ENCODE measurements at places on chromosomes 5 and 9. TPM values are rescaled to one million over a fixed set of nuclear protein-coding genes. Genes with fewer than 3 reads are reported as not detected.

TRIO gene
- polyA plus RNA-seq: 122 TPM

ZNF474 gene
- 0.64 TPM for polyA plus RNA-seq

C9orf40 gene
- 7.0 TPM for polyA plus RNA-seq

GRCh38 chr5:65967288-65968066 lies 41.1 kb downstream of the ERBIN start:
- DNase-seq: no peak

GRCh38 chr9:136756134-136756438 lies 2.0 kb downstream of the LCN8 start:
- DNase-seq: no peak

DNA sequence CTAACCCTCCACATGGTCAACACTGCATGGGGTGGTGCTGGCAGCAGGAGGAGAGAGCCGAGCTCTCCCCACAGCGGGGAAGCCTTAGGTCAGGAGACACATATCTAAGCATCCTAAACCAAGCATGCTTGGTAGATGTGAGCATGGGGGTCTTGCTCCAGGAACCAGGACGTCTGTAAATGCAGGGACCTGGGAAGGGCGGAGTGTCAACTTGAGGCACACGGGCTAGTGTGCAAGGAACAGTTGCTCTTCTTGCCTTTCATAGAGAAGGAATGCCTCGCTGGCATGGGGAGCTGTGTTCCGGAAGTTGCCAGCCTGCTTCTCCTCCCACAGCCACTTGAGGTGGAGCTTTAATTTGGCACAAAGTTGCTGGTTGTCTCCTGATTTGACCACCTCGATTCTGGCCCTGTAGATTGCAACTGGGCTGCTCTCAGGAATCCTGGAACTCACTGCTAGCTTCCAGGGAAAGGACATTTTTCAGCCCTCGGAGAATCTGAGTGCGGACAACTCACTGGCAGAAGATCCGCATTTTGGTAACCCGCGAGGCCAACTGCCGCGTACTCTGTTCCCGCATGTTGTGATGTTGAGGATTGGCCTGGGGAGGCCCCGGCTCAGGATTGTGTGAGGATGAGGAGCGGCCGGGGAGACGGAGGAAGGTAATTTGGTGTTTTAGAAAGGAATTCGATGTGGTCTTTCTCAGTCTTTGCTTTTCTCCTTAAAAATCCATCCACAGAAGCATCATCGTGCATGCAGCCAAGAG lies 370.3 kb upstream of the IRX1 start:
- no peak for DNase-seq

GRCh38 chr9:6234014-6234413 lies 18.4 kb downstream of the IL33 start:
- DNase-seq: no peak

DNA sequence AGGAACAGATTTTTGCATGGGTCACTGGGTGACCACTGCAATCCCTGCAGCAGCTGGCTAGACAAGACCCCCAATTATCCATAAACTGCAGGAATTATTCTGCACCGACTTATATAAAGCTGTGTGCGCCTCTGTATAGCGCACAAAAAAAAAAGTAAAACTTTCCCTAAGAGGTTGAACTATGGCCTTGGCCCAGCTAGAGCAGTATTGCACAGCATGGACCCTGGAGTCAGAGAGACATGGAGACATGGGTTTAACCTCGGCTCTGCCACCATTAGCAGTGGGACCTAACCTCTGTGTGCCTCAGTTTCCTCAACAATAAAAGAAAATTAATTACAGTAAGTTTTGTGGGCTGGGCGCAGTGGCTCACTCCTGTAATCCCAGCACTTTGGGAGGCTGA lies 17.1 kb upstream of the GRPEL2 start:
- DNase-seq: no peak

GRCh38 chr5:102921341-102922044 lies 166.4 kb downstream of the PAM start:
- no peak for DNase-seq

ARL10 gene
- 16.7 TPM for polyA plus RNA-seq

DNA sequence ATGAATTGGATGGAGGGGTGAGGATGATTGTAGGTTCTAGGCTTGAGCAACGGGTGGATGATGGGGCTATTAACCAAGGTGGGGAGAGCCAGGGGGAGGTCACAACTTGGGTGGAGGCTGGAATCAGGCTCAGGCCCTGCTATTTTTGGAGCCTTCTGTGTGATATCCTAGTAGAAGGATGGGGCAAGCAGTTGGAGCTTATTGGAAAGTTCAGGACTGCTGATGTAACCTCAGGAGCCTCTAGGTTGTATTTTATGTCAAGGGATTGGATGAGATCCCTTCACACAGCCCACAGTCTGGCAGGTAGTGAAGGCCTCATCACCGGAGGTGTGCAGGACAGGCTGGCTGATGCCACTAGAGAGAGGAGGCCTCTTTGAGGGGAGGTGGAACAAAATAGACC lies 11.2 kb upstream of the RPS14 start:
- DNase-seq: no peak

GRCh38 chr9:2536511-2536910 lies 85.1 kb upstream of the VLDLR start:
- no peak for DNase-seq

DNA sequence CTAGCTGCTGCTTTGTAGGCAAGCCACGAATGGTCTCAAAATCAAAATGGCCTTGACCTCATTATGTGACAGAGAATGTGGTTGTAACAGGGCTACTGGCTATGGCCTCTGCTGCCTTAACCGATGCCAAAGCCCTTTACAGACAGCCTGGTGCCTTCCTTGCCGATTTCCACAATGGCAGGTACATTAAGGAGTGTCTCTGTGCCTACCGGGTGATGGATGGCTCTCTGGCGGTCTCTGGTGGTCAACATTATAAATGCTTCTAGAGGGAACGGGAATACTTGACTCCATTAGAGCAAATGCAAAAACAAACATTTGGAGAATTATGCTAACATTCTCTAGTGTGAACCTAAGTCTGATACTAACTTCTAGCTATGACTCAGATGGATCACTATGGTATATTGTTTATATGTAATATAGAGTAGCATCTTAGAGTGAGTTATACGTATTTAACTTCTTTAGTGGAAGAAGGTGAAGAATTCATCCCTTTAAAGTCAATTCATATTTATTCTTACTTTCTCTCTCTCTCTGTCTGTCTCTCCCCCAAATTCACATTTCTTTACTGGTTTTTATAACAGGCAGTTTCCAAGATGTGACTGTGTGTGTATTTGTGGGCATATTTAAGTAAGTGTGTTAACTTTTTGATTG lies 52.5 kb downstream of the RPS23 start:
- peak; percentile 39 for DNase-seq

DNA sequence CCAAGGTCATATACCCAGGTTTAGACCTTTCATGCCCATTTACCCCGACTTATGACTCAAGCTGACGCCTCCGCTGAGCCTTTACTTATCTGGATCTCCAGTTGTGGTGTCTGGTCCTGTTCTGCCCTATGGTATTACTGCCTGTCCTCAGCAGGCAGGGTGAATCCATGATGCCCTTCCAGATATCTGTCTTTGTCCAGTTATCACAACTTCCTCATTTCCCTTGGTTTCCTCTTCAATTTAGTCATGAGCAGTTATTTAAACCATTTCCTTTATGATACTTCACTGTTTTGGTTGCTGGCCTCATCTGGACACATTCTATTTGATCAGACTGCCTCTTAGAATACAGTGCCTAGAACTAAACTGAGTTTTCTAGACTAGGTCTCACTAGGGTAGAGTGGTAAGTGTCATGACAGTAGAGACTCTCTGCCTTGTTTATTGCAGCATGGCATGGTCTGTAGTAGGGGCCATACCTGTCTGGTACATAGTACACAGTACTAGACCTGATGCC lies 93.3 kb downstream of the MELK start:
- no peak for DNase-seq

ZNF608 gene
- polyA plus RNA-seq: 69.2 TPM

SLC25A48 gene
- polyA plus RNA-seq: 2.8 TPM

- DNase-seq: no peak
These were observed 11.1 kb downstream of the VAV2 start for GRCh38 chr9:133980864-133981588.

ANKHD1 gene
- 151 TPM for polyA plus RNA-seq

GRCh38 chr9:120929229-120929791 lies 2.7 kb upstream of the TRAF1 start:
- no peak for DNase-seq

GRCh38 chr9:34408173-34408572 lies 31.5 kb upstream of the MYORG start:
- no peak for DNase-seq

DNA sequence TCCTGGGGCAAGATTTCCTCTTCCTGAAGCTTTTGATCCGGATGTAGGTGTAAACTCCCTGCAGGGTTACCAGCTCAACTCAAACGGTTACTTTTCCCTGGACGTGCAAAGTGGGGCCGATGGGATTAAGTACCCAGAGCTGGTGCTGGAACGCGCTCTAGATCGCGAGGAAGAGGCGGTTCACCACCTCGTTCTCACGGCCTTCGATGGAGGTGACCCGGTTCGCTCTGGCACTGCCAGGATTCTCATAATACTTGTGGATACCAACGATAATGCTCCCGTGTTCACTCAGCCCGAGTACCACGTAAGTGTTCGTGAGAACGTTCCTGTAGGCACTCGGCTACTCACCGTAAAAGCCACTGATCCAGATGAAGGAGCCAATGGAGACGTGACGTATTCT lies 820 bp downstream of the PCDHGA4 start:
- DNase-seq: no peak

DNA sequence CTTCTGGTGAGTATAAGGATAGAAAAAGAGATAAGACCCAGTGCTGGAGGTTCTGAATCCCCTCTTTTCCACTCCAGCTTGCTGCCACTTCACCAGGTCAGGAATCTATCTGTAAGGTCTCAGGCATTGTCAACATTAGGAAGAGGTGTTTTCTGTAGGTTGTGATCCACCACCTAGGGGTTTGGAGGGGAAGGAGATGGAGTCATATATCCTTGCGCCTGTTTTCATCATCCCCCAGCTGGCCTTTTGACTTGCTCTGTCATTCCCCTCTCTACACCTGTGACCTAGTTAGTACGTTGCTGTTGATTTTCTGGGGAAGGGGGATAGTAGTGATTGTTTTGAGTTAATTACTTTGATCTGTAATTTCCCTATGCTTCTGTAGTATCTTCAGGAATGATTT lies 20.5 kb downstream of the SPINK5 start:
- no peak for DNase-seq

- no peak for DNase-seq
These were observed 44.7 kb upstream of the NKD2 start for GRCh38 chr5:963673-964531.

GMCL2 gene
- polyA plus RNA-seq: 0.06 TPM

MEIKIN gene
- polyA plus RNA-seq: not detected

TRIM41 gene
- polyA plus RNA-seq: 41.6 TPM

GRCh38 chr5:140555747-140556312 lies 1.4 kb downstream of the SRA1 start:
- DNase-seq: no peak

DNA sequence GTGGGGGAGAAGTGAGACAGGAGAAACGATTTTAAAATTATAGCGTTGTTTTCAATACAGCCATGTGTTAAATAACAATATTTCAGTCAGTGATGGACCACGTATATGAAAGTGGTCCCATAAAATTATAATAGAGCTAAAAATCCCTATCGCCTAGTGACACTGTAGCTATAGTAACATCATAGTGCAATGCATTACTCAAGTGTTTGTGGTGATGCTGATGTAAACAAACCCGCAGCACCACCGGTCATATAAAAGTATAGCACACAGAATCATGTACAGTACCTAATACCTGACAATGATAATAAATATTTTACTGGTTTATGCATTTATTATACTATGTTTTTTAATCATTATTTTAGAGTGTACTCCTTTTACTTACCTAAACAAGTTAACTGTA lies 407.4 kb upstream of the SEMA6A start:
- DNase-seq: no peak

DNA sequence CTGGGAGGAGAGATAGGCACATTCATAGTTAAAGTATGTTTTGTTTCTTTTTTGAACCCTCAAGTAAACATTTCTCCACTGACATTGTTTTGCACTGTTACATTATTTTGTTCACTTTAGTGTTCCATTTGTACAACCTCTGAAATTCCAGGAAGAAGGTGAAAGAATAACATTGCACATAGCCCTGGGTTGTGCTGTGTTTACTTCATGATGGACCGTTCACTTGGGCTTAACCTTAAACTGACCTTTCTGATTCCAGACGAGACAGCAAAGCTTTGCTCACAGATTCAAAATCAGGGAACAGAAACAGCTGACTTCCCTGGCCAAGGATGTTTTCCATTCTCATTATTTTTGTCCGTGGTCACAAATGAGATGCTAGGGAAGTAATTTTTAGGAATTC lies 42.8 kb upstream of the GDNF start:
- no peak for DNase-seq

TAF11L12 gene
- polyA plus RNA-seq: not detected

- DNase-seq: no peak
These were observed 326.2 kb downstream of the PRR16 start for GRCh38 chr5:120790339-120790738.

DNA sequence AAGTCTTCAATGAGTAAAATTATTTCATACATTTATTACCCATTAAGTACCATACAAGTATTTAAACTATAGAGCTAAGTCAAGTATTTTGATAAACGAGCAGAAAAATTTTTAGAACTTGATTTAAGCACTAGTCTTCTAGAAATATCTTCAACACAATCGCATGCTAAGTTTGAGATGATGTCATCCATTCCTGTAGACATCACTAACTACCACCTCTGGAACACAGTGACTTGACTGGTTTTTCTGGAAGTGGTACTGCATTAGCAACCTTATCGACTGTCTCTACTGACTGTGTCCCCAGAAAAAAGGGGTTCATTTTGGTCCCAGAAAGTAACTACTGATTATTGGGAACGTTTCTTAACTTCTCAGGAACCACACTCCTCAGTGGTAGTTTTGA lies 69.0 kb downstream of the CDC14B start:
- DNase-seq: no peak

HAVCR2 gene
- 5.5 TPM for polyA plus RNA-seq

- DNase-seq: no peak
These were observed 19.5 kb downstream of the MAP1B start for GRCh38 chr5:72126796-72127195.

GRCh38 chr9:26296910-26297572 lies 595.6 kb downstream of the CAAP1 start:
- DNase-seq: no peak

DNA sequence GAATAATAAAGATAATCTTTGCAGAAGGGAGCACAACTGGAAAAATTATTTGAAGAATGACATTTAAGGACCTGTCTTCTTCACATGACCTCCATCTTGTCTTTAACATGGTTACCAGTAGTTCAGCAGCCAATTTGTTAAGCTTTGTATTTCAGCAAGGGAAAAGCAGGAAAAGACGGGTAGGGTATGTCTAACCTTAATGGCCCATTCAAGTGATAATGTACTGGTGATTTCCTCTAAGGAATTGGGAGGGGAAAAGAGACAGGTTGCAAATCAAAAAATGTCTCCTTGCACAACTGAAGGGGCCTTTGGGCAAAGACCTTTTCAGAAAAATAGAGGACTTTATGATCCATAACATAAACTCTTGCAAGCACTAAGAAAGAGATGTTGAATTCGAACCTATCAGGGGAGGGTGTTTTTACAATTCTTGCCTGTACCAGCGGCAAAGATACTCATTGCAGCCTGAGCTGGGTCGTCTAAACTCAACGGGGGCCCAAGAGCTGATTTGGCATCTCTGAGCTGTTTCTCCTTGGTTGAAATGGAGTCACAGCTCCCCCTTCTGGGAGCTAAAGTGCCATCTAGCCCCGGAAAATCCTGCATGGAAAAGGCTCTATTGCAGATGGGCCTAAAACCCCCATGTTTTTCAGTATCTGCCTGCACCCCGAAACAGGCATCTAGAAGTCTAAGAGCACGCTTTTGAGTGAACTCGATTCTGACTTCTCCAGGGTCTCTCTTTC lies 3.8 kb downstream of the BRINP1 start:
- no peak for DNase-seq
